ENCODE measurements at places on chromosomes 3 and 15.

GRCh38 chr15:63483521-63484371 lies 20.6 kb upstream of the USP3 start:
- no peaks in the 10 kb centered on the region for H3K27me3 ChIP-seq
- H3K4me1 ChIP-seq, result peaks cover 36% of the 10 kb centered on the region
- H3K36me3 ChIP-seq, result no peaks in the 10 kb centered on the region
- H3K27ac ChIP-seq, result peak overlapping the region; percentile 4

DNA sequence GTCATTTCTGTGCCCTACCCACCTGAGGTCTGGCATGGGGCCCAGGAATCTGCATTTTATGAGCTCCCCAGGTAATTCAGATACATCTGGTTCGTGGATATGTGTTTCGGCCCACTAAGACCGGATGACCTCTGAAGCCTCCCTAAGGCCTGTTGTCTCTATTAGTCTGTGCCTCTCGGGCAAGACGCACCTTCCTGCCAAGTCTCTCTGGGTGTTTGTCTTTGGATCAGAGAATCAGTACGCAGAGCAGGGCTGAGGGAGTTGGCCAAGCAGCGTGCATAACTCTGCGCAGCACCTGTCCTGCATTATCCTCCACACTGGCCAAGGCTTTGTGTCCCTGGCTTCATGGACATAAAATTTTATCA lies 181.0 kb downstream of the THSD4 start:
- no peaks in the 10 kb centered on the region for H3K27me3 ChIP-seq
- no peak overlapping the region for H3K27ac ChIP-seq
- no peaks in the 10 kb centered on the region for H3K36me3 ChIP-seq
- no peak overlapping the region for H3K4me3 ChIP-seq
- no peak for DNase-seq

DNA sequence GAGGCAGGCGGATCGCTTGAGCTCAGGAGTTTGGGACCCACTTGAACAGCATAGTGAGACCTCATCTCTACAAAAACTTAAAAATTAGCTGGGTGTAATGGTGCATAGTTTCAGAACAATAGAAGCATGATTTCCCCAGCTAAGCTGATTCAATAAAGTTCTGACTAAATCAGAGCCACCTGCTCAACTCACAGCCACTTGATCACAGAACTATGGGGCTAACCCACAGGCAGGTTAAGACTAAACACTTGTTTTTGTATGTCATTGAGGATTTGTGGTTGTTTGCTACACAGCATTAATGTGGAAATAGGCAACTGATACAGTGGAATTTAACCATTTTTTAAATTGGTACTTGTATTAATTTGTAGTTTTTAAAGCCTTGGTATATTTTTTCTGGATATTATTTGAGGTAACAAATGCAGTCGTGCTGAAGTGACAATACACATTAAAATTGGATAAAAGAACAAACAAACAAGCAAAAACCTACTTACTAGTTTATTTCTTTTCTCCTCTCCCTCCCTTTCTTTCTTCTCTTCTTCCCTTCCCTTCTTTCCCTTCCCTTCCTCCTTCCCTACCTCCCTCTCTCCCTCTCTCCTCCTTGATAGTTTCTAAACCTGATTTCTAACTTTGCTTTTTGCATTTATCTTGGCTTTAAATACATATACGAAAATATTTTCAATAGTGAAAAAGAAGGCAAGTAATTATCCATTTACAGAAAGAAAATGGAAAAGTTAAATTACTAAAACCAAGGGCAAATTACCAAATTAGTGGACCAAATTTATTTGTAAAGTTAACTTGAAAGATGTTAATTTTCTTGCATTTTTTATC lies 32.1 kb downstream of the OXSM start:
- H3K36me3 ChIP-seq, result no peaks in the 10 kb centered on the region
- peaks cover 5% of the 10 kb centered on the region for H3K4me1 ChIP-seq
- no peak for DNase-seq
- H3K4me3 ChIP-seq, result no peak overlapping the region
- H3K27ac ChIP-seq, result no peak overlapping the region

GRCh38 chr3:12663401-12663935 lies 449 bp downstream of the RAF1 start:
- H3K27me3 ChIP-seq, result no peaks in the 10 kb centered on the region
- peak overlapping the region; percentile 75 for H3K4me3 ChIP-seq
- peaks cover 50% of the 10 kb centered on the region for H3K4me1 ChIP-seq
- H3K36me3 ChIP-seq, result no peaks in the 10 kb centered on the region
- peak overlapping the region; percentile 96 for H3K27ac ChIP-seq

- H3K36me3 ChIP-seq, result no peaks in the 10 kb centered on the region
- peak; percentile 24 for DNase-seq
- H3K27ac ChIP-seq, result no peak overlapping the region
Measured at GRCh38 chr15:42065033-42065432, 29.3 kb downstream of the PLA2G4D start.

GRCh38 chr3:150721285-150722130 lies 17.8 kb upstream of the ERICH6 start:
- DNase-seq, result peak; percentile 85
- H3K27ac ChIP-seq, result no peak overlapping the region
- H3K36me3 ChIP-seq, result no peaks in the 10 kb centered on the region
- peaks cover 12% of the 10 kb centered on the region for H3K4me1 ChIP-seq
- no peak overlapping the region for H3K4me3 ChIP-seq
- no peaks in the 10 kb centered on the region for H3K27me3 ChIP-seq

DNA sequence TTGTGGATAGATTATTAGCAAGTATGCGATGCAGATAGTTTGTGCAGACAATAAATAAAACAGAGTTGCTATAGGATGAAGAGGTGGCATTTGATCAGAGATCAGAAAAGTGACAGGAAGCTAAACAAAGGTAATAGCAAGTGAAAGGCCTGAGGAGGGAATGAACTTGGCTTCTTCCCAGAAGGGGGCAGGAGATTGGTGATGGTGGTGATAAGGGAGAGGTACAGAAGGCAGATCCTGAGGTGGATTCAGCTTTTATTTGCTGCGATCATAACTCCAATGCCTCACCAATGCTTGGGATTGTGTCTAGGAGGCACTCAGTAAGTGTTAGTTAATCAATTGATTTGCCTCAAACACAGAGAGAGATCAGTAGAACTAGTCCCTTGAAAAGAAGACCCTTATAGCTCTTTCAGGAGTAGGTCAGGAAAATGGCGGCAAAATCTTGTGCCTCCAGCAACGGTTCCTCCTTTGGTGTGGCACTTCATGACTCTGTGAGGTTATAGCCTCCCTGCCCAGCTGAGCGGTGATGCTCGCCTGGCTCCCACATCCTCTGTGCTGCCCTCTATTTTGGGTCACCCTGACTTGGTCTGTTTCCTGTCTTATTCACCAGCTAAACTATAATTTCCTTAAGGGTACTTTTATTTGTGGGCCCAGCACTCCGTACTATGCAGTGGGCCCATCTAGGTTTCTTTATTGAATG lies 37.5 kb downstream of the TGFBR2 start:
- peaks cover 39% of the 10 kb centered on the region for H3K4me1 ChIP-seq
- H3K27ac ChIP-seq, result peak overlapping the region; percentile 47
- no peak overlapping the region for H3K4me3 ChIP-seq
- no peaks in the 10 kb centered on the region for H3K27me3 ChIP-seq
- peaks cover 43% of the 10 kb centered on the region for H3K36me3 ChIP-seq

DNA sequence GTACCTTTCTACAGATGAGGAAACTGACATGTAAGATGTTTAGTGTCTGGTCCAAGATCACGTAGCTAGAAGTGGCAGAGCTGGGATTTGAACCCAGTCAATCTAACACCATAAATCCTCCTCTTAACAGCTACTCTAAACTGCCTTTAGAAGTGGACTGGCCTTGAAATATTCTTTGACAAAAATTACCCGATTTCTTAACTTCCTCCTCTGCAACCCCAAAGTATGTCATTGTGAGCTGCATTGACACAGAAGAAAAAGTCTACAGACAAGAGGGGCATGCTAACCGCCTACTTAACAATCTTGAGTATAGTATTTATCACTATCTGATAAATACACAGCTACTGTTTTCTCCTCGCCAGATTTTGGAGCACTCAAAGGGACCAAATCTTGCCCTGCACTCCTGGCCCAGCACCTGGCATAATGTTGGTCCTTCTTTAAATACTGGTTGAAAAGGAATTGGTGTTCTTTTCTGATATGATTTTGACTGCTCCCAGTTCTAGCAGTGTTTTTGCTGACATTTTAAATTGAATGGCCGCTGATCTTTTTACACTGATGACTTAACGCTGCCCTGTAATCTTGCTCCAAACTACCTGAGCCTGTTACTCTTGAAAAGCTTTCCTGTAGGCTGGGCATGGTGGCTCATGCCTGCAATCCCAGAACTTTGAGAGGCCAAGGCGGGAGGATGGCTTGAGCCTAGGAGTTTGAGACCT lies 36.9 kb downstream of the ITPR1 start:
- no peaks in the 10 kb centered on the region for H3K36me3 ChIP-seq
- no peak overlapping the region for H3K4me3 ChIP-seq
- peaks cover 68% of the 10 kb centered on the region for H3K4me1 ChIP-seq
- DNase-seq, result no peak

DNA sequence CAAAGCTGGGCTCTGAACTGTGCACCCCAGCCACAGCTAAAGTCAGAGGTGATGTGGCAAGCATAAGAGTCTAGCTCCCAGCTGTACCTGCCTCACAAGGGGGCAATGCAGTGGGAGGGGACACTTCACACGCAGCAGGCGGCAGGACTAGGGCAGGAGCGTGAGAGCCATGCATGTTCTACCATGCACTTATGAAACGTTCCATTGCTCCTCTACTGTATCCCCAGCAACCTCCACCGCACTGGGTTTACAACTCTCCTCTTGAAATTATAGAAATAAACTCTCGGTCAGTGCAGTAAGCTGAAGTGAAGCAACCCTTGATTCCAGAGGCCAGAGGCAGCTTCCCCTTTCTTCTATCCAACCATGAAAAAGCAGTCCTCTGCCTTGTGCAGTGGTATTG lies 298.6 kb upstream of the STT3B start:
- no peak overlapping the region for H3K4me3 ChIP-seq
- H3K4me1 ChIP-seq, result no peaks in the 10 kb centered on the region
- no peaks in the 10 kb centered on the region for H3K27me3 ChIP-seq
- H3K36me3 ChIP-seq, result no peaks in the 10 kb centered on the region
- no peak for DNase-seq

DNA sequence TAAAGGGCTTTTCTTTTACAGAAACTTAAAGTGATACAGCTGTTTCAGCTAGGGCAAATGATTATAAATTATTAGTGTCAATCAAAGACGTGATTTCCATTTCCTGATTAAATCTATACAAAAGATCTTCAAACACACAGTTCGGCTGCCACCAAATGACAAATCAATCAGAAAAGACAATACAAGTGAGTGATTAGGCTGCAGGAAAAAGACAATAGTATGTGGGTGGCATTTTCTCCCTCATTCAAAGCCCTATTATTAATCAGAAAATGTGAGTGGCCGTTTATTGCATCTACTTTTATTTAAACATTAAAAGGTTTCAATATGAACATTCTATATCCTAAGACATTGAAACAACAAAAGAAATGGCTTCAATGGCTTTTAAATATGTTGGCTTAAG lies 895.6 kb upstream of the ROBO1 start:
- no peak overlapping the region for H3K27ac ChIP-seq
- H3K27me3 ChIP-seq, result no peaks in the 10 kb centered on the region
- no peaks in the 10 kb centered on the region for H3K36me3 ChIP-seq
- H3K4me1 ChIP-seq, result no peaks in the 10 kb centered on the region
- no peak for DNase-seq
- H3K4me3 ChIP-seq, result no peak overlapping the region

- peaks cover 27% of the 10 kb centered on the region for H3K36me3 ChIP-seq
- H3K27ac ChIP-seq, result peak overlapping the region; percentile 81
- H3K27me3 ChIP-seq, result no peaks in the 10 kb centered on the region
- H3K4me3 ChIP-seq, result no peak overlapping the region
Measured at GRCh38 chr3:52218937-52219650, 6.4 kb downstream of the TLR9 start.

DNA sequence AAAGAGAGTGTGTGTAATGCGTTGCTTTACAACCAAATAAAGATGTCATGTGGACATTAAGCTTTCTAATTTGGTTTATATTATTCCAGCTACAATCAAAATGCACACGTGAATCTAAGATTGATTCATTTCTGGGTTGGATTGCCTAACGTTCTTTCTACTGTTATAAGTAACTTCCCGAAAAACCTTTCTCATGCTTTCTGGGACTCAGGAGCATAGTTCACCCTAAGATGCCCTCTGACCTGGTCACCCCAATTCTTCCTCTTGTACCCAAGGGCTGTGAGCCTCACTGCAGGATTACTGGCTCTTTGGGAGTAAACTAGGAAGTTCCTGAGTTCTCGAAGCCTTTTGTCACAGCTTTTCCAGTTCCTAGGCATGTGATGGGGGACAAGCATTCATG lies 12.7 kb upstream of the LMCD1 start:
- DNase-seq, result no peak
- no peaks in the 10 kb centered on the region for H3K36me3 ChIP-seq
- H3K4me3 ChIP-seq, result no peak overlapping the region
- peak overlapping the region; percentile 12 for H3K27ac ChIP-seq
- H3K27me3 ChIP-seq, result no peaks in the 10 kb centered on the region
- no peaks in the 10 kb centered on the region for H3K4me1 ChIP-seq

GRCh38 chr3:188270423-188270972 lies 116.5 kb downstream of the LPP start:
- DNase-seq, result peak; percentile 78
- peak overlapping the region; percentile 94 for H3K27ac ChIP-seq
- peaks cover 30% of the 10 kb centered on the region for H3K4me1 ChIP-seq
- no peak overlapping the region for H3K4me3 ChIP-seq

GRCh38 chr3:94115482-94115881 lies 52.6 kb downstream of the NSUN3 start:
- no peaks in the 10 kb centered on the region for H3K27me3 ChIP-seq
- H3K36me3 ChIP-seq, result peaks cover 31% of the 10 kb centered on the region
- no peaks in the 10 kb centered on the region for H3K4me1 ChIP-seq
- H3K4me3 ChIP-seq, result no peak overlapping the region

GRCh38 chr15:87610366-87610765 lies 646.2 kb downstream of the NTRK3 start:
- no peak overlapping the region for H3K27ac ChIP-seq
- no peaks in the 10 kb centered on the region for H3K4me1 ChIP-seq
- no peaks in the 10 kb centered on the region for H3K27me3 ChIP-seq
- no peak overlapping the region for H3K4me3 ChIP-seq

- H3K36me3 ChIP-seq, result peaks cover 91% of the 10 kb centered on the region
- no peaks in the 10 kb centered on the region for H3K4me1 ChIP-seq
- no peak overlapping the region for H3K4me3 ChIP-seq
- no peak for DNase-seq
- no peaks in the 10 kb centered on the region for H3K27me3 ChIP-seq
Measured at GRCh38 chr3:194654443-194654842, 17.5 kb downstream of the LSG1 start.

GRCh38 chr3:11553436-11554235 lies 90.1 kb downstream of the VGLL4 start:
- H3K4me3 ChIP-seq, result no peak overlapping the region
- H3K4me1 ChIP-seq, result peaks cover 35% of the 10 kb centered on the region
- H3K36me3 ChIP-seq, result peaks cover 23% of the 10 kb centered on the region

GRCh38 chr3:52688266-52688665 lies 2.4 kb downstream of the GNL3 start:
- H3K27ac ChIP-seq, result peak overlapping the region; percentile 96
- H3K4me1 ChIP-seq, result peaks cover 46% of the 10 kb centered on the region
- peak; percentile 59 for DNase-seq
- no peak overlapping the region for H3K4me3 ChIP-seq
- H3K36me3 ChIP-seq, result peaks cover 52% of the 10 kb centered on the region
- H3K27me3 ChIP-seq, result no peaks in the 10 kb centered on the region
